Cardiac fibroblast (primary cell): ENCODE measurements at places on chromosomes 11 and 22.
A peak's percentile ranks its signal among the peaks of the same experiment; 100 is the strongest.

DNA sequence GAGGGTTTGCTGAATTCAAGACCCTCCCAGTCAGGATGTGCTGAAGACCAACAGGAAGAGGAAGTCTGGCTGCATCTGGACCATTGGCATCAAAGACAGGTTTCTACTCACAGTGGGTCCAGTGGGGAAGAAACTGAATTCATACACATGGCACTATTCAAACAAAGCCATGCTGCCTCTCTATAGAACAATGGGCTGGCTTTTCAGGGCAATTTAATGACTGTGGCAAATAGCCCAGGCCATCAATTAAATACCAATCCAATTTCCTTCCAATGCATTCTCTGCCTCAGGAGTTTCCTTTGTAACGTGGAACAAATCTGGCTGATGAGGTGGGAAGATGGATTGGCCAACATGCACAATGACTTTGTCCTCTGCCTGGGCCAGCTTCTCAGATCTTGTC, 98.6 kb downstream of the SEZ6L start:
- DNase-seq = no peak

DNA sequence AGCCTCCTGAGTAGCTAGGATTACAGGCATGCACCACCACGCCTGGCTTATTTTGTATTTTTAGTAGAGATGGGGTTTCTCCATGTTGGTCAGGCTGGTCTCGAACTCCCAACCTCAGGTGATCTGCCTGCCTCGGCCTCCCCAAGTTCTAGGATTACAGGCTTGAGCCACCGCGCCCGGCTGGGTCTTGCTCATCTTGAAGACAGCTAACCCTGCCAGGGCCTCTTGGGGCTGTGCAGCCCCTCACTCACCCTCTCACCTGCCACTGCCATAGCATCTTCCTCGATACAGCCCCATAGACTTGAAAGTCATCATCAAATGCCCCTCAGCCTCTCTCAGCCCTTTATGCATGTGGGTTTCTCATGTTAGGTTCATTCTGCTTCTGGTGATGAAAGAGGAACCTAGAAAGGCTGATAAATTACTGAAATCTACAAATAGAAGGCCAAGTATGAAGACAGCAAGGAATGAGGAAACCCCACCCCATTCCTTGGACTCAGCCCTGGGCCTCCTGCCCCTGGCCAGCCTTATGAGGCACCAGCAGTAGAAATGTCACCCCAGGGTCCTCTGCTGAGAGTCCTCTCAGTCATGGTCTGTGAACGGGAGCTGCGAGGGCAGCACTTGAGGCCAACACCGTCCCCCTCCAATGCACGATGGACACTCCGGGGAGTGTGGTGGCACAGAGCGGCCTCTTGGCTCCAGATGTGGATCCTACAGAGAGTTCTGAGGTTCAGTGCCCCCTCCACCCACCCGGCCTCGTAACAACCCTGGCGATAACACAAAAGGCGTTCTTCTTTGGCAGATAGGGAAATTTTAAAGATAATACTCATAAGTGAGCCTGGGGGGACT, 24.8 kb downstream of the SCGB1A1 start:
- DNase-seq = peak; percentile 81

DNA sequence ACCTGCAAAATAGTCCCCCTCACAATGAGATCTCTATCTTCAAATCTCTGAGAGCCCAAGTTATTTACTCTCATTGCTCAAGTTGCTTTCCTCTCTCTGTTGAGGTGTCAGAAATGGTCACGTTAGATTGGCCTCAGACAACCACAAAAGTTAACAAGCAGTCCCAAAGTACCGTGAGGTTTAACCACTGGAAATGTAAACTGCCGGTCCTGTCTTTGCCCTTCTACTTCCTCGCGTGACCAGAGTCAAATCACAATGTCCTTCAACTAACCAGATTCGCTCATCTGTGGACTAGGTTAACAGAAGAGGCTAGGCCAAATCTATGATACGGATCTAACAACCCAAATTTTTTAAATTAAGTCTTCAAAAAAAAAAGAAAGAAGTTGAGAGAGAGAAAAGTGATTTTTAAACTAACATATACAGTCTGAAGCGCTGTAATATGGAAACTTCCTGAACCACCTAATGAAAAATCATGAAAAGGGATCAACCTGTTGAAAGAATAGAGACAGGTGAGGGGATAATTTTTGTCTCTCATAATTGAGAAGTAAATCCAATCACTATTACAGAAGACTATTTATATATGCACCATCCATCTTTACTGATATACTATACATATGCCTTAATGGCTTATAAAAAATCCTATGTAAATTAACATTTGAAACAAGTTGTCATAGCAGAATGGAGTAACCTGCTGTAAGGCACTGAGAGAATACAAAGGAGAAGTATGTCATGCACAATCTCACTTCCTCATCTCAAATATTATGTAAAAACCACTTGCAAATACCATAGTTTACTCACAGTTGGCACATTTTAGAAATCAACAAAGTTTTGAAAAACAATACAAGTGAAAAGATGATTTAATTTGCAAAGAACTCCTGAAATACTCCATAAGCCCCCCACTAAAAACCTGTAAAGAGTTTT, 3.3 kb upstream of the JAML start:
- DNase-seq = no peak

GRCh38 chr22:40654522-40655167, 18.1 kb upstream of the MRTFA start:
- DNase-seq = peak; percentile 83

GRCh38 chr22:37501610-37502341, 15.6 kb upstream of the MFNG start:
- peak; percentile 92 for DNase-seq

DNA sequence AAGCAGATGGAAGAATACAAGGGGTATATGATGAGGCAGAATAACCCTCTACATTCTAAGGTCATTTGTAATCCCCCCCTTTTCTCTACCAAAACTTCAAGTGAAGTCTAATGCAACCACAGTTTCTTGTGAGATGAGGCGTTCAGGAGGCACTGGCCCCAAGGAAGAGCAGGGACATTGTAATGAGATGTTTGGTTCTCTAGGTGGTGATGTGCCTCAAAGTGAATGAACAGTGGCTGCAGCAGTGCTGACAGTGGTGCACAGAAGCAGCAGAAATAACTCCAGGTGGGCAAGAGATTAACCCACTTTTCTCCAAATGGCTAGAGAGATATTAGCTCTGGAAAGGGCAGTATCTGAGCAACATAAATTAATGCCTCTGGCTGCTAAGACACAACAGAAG, 33.8 kb downstream of the PDGFD start:
- no peak for DNase-seq

GRCh38 chr11:46472662-46472994, 81.1 kb upstream of the CHRM4 start:
- no peak for DNase-seq

DNA sequence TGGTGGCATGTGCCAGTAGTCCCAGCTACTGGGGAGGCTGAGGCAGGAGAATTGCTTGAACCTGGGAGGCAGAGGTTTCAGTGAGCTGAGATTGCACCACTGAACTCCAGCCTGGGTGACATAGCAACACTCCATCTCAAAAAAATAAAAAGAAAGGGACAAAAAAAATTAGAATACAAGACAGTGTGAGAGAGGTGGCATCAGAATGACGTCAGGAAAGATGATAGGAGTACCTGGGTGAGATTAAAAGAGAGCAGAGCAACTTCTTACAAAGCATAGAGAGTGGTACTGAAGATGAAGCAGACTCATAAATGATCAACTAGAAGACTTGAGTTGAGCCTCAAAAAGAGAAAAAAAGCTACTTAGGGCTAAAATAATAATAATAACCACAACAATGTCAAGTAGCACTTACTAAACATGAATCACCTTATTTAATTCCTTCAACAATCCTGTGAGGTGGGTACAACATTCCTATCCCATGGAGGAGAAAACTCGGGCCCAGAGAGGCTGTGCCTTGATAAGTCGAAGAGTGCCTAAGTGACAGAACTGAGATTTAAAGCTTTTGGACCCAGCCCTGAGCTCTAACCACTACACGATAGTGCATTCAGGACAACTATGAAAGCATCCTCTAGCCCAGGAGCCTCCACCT, 5.2 kb upstream of the SLN start:
- no peak for DNase-seq

DNA sequence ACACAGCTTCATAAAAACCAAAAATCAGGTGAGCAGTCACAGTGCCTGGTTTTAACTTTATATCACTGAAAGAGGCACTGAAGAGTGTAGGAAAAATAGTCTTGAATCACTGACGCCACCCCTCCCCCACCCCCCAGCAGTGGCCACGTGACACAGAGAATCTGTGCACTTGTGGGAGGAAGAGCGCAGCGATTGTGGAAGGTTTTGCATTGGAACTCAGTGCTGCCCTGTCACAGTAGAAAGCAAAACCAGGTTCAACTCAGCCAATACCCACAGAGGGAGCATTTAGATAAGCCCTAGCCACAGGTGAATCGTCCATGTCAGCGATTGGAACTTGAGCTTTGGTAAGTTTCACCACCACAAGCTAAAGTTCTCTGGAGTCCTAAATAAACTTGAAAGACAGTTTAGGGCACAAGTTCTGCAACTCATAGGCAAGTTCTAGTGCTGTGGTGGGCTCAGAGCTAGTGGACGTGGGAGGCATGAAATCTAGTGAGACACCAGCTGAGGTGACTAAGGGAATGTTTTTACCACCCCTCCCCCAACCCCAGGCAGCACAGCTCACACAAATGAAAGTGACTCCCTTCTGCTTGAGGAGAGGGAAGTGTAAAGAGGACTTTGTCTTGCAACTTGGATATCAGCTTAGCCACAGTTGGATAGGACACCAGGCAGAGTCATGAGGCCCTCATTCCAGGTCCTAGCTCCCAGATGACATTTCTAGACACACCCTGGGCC, 13.3 kb downstream of the OR52B2 start:
- DNase-seq = no peak

- peak; percentile 84 for DNase-seq
These were observed at the start of gene FRMD8 for GRCh38 chr11:65386307-65387140. Gene FRMD8 (plus strand): TSS chr11:65386637. CDS start chr11:65387037, 400 bp downstream.

DNA sequence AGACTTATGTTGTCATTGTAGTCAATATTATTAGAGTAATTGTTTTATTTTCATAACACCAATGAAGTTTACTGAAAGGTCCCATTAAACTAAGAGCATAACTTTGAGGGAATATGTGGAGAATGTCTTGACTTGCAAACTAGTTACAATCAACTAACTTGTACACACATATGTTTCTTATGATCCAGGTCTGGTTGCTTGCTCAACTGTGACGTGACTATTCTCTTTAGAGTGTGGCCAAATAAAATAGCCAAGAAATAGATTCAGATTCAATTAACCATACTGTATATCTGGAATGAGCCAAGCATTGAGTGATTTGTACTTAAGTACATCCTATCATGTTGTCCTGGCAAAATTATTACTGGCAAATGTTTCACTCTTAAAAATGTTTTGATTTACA, 101.7 kb downstream of the METTL15 start:
- no peak for DNase-seq

- DNase-seq = no peak
These were observed 8.9 kb upstream of the EHD1 start for GRCh38 chr11:64887234-64887756.

DNA sequence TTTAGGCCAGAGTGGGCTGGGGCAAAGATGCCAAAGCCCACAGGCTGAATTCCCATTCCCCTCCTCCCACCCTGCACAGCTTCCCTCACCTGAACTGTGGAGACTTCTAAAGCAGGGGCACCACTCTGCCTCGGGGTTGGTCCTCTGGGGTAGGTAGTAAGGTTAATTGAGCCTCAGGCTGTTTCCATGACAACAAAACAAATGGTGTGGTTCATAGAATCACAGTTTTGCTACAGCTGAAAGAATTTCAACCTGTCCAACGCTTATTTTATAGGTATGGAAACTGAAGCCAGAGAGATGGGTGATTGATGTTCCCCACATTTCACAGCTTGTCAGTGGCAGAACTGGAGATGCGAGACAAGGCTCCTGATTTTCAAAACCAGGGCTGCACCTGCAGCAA, 109.5 kb downstream of the SNX19 start:
- no peak for DNase-seq

DNA sequence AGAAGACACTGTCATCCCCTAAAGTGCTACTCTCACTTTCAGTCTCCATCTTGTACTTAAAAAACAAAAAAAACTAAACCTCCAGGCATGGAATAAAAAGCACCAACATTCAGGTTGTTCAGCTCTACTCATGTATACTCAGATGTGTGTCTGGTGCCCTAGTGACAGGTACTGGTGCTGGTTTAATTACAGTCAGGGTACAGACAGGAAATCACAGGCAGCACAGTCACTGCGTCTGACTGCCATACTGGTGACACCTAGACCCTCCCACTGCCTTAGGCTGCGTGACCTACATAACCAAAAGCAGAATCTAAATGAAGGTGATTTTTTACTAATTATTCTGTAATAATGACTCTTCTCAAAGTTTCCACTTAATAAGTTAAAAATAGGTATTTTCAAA, at the start of gene ARHGAP32:
TSS of gene ARHGAP32 (minus strand) at position 176 of the 400 bp plus-strand sequence. CDS start at position 49, 127 bp downstream.
- DNase-seq = no peak
